Fibroblast of lung (primary cell): ENCODE measurements at places on chromosomes 3 and 15. TPM values are rescaled to one million over a fixed set of nuclear protein-coding genes. Genes with fewer than 3 reads are reported as not detected.

DNA sequence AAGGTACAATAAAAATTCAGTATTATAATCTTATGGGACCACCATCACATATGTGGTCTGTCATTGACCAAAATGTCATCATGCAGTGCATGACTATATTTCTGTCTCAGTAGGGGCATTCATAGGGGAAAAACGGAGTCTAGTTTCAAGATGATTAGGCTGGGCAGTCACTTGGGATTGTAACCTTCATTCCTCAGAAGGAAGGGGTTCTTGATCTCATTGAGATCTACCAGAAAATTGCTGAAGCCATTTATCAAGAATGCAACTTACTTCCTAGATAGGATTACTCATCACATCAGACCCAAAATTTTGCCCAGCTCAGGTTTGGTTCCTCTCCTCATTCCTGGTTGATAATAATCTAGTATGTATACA lies 37.3 kb downstream of the BTD start:
- H3K27ac ChIP-seq: peak overlapping the region; percentile 30
- H3K4me1 ChIP-seq: peaks cover 28% of the 10 kb centered on the region
- no peak overlapping the region for H3K4me3 ChIP-seq
- no peaks in the 10 kb centered on the region for H3K36me3 ChIP-seq

DNA sequence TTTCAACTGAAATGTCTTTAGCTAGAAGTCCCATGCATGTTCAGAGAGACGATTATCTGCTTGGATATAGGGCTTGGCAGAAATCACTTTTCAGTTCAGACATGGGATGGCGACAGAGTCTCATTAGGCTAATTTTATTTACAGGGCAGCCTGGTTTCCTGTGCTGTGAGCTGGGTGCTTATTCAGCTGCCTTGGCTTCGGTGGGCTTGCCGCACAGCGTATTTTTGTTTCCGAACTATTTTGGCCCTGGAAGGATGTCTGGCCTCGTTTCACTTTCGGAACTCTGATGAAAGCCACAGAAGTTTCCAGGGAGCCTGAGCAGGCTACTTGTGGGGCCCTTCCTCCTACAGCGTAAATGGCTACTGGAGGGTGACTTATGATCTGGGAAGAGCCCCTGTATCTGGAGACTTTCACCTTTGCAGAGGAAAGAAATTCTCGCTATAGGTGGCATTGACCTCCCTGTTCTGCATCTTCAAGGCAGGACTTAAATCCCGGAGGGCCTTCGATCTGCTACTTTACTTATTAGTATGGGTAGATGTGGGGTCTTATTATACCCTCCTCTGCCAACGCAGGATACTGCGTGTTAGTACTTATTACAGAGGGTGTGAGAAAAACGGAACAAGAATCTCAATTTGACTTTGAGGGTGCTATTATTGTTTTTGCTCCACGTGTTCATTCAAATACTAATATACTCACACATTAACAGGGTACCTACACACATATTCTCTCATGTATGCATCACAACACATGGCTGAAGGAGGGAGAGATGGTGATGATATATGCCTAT lies 364.0 kb upstream of the RBMS3 start:
- H3K4me3 ChIP-seq: peak overlapping the region; percentile 52
- peak overlapping the region; percentile 39 for H3K27ac ChIP-seq
- peak; percentile 79 for DNase-seq
- no peaks in the 10 kb centered on the region for H3K27me3 ChIP-seq
- H3K4me1 ChIP-seq: peaks cover 5% of the 10 kb centered on the region

- H3K4me3 ChIP-seq: no peak overlapping the region
- H3K27ac ChIP-seq: no peak overlapping the region
- no peaks in the 10 kb centered on the region for H3K27me3 ChIP-seq
Observed at GRCh38 chr15:57567891-57568290, 23.8 kb upstream of the MYZAP start.

DNA sequence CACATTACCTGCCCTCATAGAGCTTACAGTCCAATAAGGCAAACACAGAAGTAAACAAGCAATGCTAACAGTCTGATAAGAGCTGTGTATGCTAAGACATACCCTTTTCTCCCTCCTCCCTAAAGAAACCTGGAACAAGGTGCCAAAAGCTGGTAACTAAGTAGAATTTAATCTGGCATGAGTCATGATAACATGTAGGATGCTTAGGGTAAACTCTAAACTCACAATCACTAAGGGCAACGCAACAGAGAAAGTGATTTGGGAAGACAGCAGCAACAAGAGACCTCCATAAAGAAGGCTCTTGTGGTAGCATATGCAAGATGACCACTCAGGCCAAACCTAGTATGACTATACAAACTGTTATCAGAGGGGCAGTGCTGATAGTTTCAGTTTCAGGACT lies 55.5 kb downstream of the MYO1E start:
- H3K4me1 ChIP-seq: peaks cover 8% of the 10 kb centered on the region
- no peak for DNase-seq
- H3K36me3 ChIP-seq: no peaks in the 10 kb centered on the region
- no peak overlapping the region for H3K4me3 ChIP-seq
- no peaks in the 10 kb centered on the region for H3K27me3 ChIP-seq

DNA sequence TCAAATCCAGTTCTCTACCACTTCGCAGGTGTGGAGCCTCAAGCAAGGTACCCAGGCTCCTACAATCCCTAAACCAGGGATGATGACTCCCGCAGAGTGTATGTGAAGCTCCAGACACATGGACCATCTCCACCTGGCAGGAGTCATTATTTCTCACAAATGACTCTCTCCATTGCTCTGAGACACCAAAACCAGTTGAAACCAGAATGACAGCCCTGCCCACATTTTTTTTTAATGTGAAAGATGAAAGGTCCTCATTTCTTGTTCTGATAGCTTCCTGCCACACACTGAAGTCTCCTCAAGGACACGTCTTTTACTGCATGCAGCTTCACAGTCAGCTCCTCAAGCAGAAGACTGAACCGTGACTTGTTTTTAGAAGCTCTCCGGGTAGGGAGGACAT lies 61.4 kb upstream of the ZBTB38 start:
- H3K4me1 ChIP-seq: peaks cover 12% of the 10 kb centered on the region
- no peak overlapping the region for H3K27ac ChIP-seq
- no peak overlapping the region for H3K4me3 ChIP-seq

INKA1 gene
- 3.3 and 7.3 TPM in 2 replicates for total RNA-seq

DNA sequence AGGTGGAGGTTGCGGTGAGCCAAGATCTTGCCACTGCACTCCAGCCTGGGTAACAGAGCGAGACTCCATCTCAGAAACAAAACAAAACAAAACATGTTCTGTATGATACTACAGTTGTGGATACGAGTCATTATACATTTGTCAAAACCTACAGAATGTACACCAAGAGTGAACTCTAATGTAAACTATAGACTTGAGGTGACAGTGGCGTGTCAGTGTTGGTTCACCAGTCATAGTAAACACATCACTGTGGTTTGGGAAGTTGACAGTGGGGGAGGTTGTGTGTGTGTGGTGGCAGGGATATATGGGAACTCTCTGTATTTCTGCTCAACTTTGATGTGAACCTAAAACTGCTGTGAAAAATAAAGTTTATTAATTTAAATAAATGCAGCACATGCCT lies 33.0 kb upstream of the GNB5 start:
- H3K27ac ChIP-seq: no peak overlapping the region
- no peaks in the 10 kb centered on the region for H3K36me3 ChIP-seq
- peaks cover 9% of the 10 kb centered on the region for H3K27me3 ChIP-seq
- DNase-seq: no peak
- H3K4me3 ChIP-seq: no peak overlapping the region

SLC51B gene
- 0.51 and 0.66 TPM in 2 replicates for total RNA-seq
